ENCODE measurements at places on chromosomes 6 and 20.

DNA sequence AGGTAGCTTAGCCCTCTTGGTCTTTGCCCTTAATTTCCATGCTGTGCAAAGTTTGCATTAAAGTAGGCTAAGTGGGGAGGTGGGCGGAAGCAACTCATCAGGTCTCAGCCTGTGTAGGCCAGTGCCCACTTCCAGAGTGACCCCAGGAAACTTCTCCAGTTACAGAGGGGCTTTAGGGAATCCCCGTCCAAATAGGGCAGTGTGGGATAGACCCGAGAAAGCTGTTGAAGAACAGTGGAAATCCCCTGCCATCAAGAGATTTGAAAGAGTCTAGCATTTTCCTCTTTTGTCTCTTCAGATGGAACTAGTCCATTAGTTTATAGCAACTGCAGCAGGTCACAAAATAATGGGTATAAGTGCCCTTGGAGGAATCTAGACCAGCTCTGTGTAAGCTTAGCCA lies 20.2 kb downstream of the SF3B5 start:
- DNase-seq, result no peak

DNA sequence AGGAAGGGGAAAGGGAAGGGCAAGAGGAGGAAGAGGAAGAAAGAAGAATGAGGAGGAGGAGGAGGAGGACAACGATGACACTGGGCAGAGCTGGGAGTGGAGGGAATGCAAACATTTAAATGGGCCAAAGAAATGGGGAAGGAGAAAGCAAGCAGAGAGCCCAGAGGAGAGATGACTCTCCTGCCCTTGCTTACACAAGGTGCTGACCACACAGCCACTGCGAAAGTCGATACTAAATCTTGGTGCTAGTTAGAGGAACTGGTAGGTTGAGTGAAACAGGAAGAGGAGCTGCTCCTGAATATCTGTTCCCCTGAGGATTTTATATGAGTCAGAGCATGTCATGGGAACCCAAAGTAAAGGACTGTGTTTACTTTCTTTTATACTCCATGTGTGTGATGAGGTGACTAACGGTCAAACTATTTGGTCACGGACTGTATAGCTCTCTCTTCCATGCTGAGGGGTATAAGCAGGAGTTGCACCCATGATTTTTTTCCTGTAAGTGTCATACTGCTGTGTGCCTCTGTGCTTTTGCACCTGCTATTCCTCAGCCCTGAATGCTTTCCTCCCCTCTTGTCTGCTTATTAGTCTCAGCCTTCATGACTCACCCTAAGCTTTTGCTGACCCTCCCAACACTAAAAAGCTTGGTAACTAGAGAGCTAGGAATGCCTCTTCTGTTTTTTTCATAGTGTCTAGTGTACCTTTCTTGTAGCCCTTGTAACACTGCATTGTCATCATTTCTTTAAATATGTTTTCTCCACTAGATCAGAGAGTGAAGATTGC lies 9.5 kb upstream of the PAQR8 start:
- DNase-seq, result no peak

- peak; percentile 32 for DNase-seq
Observed at GRCh38 chr20:20363434-20363798, 4.5 kb upstream of the INSM1 start.

GRCh38 chr6:3290149-3290930 lies 31.6 kb downstream of the PSMG4 start:
- no peak for DNase-seq

DNA sequence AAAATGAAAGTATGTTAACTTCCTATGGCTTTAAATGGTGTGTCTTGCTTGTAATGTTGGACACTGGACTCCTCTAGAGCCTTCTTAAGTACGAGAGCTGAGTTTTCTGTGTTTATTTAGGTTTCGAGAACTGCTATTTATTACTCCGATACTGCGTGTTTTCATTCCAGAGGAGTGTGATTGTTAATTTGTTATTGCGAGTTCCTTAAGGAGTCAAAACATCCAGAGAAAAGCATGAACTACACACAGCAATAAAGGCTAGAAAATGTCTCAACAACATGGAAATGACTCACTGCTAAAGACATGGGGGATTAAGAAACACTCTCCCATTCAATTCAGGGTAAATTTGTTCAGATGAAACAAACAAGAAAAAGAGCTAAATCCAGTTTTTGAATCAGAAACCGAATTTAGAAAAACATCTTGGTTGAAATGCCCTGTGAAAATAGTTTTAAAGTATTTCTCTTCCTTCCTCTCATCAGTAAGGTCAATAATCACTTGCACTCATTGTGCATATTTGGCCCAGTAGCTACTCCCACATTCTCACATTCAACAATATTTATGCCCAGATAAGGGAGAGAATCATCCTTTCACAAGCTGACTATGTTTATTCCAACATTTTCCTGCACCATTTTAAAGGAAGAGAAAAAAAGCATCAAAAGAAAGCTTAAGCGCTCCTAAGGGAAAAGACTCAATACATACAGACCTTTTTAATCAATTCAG lies 36.0 kb downstream of the ATXN1 start:
- no peak for DNase-seq

DNA sequence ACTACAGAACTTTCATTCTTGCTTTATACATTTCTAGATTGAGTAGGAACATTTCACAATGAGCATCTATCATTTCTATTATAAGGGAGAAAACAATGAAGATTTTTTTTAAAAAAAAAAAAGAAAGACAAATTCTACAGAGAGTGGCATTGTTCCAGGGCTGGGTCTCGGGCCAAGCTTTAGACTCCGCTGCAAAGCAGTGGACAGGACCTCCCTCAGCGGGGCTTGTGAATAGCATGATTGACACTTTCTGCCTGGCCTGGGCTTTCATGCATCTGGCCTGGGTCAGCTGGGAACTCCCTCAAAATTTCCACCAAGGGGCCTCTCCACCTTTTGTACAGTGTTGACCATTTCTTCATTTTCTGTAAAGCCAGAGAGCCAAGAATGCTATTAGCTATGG lies 55.8 kb upstream of the HIVEP2 start:
- DNase-seq, result no peak

DNA sequence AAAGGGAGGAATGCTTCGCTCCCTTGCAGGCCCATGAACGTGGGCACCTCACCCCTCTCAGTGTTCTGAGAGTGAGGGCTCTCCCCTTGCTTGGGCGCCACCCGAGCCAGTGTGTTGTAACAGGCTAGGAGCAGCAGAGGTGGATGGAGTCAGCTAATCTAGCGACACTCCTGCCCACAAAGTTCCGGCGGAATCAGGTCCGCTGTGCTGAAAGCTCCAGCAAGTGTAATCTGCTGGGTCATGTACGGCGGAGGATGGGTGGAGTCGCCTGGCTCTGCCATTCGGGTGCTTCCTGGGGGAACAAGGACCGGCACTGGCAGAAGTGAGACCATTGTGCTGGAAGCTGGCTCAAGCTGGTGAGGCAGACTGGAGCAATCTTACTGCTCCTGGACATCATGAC lies 1310.1 kb downstream of the EPHA7 start:
- DNase-seq, result no peak

DNA sequence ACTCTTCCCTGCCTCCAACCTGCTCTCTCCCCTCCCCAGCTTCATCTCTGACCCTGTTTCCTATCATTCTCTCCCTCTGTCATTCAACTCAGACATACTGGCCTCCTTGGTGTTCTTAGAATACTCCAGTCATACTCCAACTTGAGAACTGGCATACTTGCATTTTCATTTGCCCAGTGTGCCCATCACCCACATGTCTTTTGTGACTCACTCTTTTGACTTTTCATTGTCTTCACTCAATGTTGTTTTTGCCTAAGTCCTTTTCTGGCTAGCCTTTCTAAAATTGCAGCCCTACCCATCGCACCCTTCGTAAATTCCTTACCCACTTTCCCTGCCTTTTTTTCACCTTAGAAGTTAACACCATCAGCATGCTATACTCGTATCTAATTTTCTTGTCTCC lies 77.0 kb upstream of the CD2AP start:
- no peak for DNase-seq

GRCh38 chr6:108200631-108201030 lies 34.8 kb downstream of the NR2E1 start:
- no peak for DNase-seq

DNA sequence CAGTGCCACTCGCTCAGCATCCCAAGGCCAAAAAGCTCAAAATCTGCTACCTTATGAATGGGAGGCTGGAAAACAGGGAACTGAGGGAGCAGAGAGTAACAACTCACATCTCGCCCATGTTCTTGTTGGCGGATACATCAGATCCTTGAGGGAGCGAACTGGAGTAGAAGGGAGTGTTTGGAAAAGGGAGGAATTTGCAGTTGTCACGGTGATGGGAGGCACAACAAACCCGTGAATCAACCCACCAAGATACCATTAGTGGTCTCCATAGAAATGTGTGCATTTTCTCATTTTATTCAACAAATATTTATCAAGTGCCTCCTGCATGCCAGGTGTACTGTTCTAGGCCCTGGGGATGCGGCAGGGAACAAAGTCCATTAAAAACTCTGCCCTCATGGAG lies 212.1 kb downstream of the EYA2 start:
- DNase-seq, result no peak

DNA sequence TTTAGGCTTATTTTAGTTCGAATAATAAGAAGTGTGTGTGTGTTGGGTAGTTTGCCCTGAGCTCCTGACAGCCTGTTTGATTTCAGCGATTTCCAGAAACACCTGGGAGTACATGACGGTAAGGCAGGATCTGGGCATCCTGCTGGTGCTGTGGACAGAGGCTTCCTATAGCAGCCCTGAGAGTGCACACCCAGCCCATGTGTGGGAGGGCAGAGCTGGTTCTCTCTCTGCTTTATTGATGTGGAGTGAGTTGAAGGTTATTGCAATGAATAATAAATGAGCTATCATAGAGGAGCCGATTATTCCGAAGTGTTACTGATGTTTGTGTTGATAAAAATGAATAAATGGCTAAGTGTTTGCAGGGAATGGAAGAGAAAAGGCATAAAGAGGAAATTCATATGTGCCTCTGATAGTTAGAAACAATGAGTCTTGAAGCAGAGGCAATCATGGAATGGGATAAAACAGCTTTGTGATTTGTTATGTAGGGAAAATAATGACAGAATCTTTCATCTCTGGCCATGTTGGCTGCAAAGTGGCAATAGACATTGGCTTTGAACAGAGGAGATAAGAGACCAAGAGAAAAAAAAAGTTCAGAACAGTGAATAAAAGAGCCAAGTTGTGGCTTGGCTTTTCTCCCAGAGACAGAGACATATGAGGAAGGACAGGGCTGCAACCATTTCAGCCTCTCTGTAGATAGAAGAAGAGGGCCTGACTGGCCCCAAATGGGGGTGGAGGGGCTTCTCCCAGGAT lies 166.2 kb upstream of the CHD6 start:
- no peak for DNase-seq

- peak; percentile 80 for DNase-seq
Observed at GRCh38 chr6:16322666-16323312, 84.4 kb downstream of the GMPR start.

GRCh38 chr6:122947355-122947754 lies 48.7 kb upstream of the CLVS2 start:
- DNase-seq, result no peak

DNA sequence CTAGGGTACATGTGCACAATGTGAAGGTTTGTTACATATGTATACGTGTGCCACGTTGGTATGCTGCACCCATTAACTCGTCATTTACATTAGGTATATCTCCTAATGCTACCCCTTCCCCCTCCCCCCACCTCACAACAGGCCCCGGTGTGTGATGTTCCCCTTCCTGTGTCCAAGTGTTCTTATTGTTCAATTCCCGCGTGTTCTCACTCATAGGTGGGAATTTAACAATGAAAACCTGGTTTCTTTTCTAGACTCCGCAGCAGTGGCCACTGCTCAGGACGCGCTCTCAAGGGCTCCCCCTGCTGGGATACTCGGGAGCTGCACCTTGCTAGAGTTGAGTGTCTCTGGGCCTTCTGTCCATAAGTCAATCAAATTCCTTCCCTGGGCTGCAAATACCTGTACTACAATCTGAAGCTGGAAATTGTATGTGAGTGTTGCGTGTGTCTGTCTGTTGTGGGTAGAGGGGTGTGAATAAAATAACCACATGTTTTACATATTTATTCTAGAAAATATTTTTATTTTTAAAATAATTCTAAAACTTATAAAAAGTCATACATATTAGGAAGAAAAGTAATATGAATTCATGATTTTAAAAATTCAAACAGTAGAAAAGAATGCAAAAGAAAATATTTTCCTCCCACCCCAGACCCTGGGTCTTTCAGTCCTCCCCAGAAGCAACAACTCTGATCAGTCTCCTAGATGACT lies 8.2 kb upstream of the CEP250 start:
- peak; percentile 96 for DNase-seq

GRCh38 chr6:110485491-110485890 lies 9.1 kb upstream of the SLC22A16 start:
- no peak for DNase-seq

DNA sequence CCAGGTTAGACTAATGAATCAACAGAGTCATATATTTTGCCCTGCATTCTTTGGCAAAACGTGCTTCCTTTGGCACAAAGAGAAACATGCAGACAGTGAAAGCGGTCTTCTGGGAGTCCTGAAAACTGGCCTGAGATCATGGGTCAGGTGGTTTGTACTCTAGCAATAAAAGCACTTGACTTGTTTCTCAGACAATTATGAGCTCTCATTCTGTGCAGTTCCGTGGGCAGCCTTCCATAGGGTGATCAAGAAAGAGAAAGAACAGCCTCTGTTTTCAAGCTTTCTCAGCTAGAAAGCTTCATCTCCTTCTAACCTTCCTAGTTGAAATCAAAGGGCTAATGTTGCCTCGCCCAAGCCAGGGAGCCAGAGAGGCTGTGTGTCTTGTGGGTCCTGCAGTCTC lies 62.7 kb upstream of the ISM1 start:
- DNase-seq, result no peak

DNA sequence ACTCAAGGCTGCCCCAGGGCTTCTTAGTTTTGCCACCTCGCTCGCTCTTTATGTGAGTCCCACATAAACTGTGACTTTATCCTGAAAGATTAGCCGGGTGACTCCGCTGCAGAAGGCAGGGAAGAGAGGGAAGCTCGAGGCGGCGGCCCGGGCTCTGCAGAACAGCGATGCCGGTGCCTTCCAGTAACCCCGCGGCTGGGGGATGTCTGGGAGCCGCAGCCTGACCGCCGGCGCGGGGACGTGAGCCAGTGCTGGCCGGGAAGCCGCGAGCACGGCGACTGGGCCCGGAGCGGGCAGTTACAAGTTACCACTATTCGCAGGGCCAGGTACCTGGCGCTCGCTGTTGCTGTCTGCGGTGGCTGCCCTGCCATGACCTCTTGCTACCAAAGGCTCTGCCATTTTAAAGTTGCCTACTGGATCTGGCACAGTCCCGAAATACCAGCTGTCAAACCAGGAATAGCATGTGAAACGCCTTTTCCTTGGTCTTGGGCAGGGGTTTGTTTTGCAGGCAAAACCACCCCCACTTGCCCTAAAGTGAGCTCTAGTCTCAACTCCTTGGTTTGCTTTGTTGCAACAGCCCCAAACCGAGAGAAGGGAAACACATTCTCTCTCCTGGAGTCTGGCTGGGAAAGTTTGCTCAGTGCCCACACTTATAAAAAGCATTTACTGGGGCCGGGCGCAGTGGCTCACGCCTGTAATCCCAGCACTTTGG lies 124.0 kb upstream of the SLC2A12 start:
- DNase-seq, result peak; percentile 47

- no peak for DNase-seq
Observed at GRCh38 chr6:67608099-67608749, 1026.9 kb upstream of the ADGRB3 start.

GRCh38 chr6:92354270-92354829 lies 1065.0 kb downstream of the EPHA7 start:
- no peak for DNase-seq
